T-helper 1 cell (primary cell): ENCODE measurements at places on chromosomes 1 and 21.

GRCh38 chr21:46661642-46662366, 26.3 kb downstream of the PRMT2 start:
- DNase-seq = no peak

DNA sequence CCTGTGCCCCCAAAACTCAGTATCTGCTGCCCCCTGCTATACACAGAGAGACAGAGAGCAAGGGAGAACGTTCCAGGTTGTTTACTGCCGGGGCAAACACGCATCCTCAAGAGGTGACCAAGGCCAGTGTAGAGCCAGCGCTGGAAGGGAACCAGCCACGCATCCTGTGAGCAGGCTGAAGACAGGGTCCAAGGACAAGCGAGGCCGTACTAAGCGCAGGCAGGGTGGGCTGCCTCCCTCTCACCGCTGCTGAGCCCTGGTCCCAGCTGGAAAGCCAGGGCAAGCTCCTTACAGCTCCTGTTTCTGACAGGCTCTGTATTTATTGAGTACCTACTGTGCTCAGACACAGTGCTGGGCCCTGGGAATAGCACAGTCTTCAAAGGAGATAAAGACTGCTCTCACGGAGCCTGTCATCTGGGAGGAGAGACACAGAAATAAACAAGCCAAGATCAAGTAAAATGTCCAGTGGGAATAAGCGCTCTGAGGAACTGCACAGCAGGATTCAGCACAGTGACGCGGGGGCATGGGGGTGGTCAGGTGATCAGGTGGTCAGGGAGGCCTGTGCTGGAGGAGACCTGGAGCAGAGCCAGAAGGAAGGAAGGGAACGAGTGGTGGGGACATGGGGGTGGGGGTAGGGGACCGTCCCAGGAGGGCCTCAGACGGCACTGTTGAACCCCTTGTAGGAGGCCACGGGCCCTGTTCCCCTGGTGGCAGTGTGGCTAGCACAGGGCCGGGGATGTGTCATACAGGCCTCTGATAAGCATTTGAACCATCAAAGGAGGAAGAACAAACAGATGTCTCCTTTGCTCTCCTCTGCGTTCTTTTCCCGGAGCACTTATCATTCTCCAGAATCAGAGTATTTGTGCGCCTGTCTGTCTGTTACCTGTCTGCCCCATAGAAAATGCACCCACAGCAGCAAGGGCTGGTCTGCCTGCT, 37.8 kb upstream of the EFHD2 start:
- DNase-seq = no peak

DNA sequence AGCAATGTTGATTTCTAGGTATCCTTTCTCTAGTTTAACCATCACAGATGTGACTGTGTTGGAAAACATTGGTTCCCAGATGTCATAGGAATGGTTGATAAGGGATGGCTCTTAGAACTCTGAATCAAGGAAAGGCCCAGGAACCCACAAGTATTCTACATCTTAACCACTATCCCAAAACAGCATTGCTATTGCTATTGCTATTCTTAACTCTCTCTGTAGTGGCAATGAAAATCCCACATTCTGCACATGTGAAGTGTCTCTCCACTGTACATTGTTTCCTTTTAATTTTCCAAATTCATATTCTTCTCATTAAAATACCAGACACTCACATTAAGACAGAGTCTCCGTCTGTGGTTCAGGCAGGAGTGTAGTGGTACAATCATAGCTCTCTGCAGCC, 420.4 kb upstream of the RUNX1 start:
- no peak for DNase-seq

DNA sequence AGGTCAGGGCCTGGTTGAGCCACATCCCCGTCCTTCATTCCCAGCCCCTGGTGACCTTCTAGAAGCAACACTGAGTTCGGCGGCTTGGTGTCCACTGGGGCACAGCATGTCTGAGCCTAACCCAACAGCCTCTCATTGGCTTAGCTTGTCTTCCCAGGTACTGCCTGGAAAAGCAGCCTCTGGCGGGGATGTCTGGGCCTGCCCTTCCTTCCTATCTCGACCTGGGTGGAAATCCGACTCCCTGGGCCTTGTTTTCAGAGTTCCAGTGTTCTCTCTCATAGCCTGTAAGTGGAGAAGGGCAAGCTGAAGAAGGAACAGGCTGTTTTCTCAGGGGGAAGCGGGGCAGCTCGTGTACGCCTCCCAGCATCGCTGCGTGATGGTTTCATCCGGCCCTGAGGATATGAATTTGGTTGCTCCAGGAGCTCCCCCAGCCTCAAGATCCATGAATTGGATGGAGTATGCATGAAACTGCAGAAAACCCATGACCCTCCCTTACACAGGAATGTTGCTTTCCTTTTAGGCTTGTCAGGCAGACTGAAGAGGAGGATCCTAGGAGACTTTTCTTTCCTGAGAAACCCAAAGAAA, 116.5 kb upstream of the IRF2BP2 start:
- DNase-seq = no peak

- no peak for DNase-seq
Measured at GRCh38 chr1:206960676-206961386, 9.4 kb downstream of the FCAMR start.

DNA sequence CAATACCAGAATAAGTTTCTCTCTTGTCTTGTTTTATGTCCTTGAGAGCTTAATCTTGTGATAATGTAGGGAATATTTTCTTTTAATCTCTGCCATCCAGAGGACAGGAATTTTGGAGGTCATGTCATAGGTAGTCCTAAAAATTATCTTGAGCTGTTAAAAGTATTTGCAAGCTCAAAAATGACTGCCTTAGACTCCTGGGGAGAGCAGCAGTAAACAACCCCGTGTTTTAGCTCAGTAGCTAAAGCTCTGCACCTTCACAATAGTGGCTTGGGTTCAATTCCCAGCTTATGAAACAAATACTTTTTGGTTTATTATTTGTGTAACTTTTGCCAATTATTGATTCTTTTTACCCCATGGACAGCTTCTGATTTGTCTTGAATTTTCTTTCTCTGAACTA, 99.4 kb upstream of the OLFM3 start:
- no peak for DNase-seq

DNA sequence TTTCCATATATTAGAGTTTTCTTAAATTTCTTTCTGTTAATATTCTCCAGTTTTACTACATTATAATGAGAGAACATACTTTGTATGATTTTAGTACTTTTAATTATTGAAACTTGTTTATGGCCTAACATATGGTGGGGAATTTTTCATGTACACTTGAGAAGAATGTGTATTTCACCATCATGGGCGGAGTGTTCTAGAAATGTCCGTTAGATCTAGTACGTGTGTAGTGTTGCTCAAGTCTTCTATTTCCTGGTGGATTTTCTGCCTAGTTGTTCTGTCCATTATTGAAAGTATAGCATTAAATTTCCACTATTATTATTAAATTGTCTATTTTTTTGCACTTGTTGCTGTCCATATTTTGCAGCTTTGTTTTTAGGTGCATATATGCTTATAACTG, 64.0 kb upstream of the RGS21 start:
- no peak for DNase-seq

DNA sequence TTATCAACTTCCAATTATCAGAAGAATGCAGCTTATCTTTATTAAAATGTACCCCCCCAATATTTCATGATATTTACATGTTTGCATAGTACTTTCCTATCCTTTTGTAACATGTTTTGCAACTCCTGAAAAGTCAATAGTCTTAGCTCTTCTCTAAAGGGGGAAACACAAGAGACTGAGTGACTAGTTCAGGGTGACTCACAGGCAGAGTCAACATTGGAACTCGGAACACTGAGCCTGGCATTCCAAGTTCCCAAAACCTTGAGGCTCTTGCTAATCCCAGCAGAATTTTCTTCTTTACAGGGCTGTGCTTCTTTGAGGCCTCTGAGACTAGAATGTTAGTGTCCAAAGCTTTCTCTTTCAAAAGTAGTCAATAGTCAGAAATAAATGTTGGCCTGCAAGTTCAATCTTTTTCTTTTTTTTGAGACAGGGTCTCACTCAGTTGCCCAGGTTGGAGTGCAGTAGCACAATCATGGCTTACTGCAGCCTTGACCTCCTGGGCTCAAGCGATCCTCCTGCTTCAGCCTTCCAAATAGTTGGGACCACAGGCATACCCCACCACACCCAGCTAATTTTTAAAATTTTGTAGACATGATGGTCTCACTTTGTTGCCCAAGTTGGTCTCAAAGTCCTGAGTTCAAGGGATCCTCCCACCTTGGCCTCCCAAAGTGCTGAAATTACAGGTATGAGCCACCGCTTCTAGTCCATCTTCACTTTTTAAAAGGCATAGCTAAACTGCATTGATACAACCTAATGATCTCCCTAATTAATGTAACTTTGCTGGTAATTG, 37.5 kb downstream of the ZNF281 start:
- DNase-seq = no peak

- no peak for DNase-seq
Measured at GRCh38 chr1:157829711-157830110, 9.8 kb upstream of the FCRL1 start.

- DNase-seq = peak; percentile 25
Measured at GRCh38 chr1:1540090-1540817, at the start of gene TMEM240. Gene TMEM240 (minus strand): TSS chr1:1540624. CDS start chr1:1540346, 278 bp downstream.

- no peak for DNase-seq
Measured at GRCh38 chr1:19717467-19717866, 52.8 kb downstream of the HTR6 start.

- DNase-seq = no peak
Measured at GRCh38 chr1:9269721-9270120, 23.0 kb upstream of the SPSB1 start.

- DNase-seq = peak; percentile 37
Measured at GRCh38 chr1:202009326-202010179, 834 bp upstream of the ELF3 start.

DNA sequence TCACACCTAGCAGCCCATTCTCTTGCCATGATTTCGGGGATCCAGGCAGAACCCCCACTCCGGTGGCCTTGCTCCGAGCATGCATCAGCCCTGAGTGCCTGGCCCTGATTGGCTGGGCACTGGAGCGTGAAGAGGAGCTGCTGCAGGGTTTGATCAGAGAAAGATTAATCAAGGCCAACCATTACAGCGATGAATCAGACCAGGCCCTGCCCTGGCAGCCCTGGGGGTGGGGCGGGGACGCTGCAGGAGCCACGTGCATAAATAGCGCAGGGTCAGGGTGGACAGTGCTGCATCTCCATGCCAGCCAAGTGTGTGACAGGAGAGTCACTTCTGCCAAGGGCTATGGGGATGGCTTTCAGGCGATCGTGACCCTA, 3.4 kb upstream of the FAM131C start:
- DNase-seq = no peak

GRCh38 chr21:28615276-28615675, 377.4 kb downstream of the LTN1 start:
- no peak for DNase-seq

GRCh38 chr1:234692966-234693580, 83.1 kb upstream of the IRF2BP2 start:
- DNase-seq = no peak

DNA sequence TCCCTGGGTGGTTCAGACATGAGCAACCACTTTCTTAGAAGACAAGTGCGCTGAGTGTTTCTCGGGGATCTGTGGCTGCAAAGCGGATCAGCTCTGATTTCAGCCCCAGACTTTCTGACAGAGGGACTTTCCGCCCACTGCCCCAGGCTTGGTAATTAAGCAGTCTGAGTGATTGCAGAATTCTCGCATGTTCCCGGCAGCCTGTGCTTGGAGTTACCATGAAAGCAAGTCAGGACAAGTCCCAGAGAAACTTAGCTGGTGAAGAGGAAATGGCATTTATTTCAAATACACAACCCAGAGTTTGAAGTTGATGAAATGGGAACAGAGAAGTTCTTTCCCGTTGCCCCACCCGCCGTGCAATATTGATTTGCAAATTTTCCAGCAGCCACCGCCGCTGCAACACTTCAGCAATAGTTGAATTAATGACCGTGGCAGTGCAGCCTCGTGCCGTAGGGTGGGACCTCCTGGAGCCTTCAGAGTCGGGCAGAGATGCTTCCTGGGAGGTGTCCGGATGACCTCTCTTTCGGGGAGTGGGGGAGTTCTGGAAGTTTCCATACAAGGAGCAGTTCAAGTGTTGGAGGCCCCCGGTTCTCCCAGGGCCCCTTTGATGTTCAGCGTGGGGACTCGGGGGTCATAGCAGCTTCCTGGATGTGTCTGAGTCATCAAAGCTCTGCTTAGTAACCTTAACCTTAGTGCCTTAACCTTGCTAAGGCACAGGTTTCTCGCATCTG, 134.7 kb downstream of the KAZN start:
- no peak for DNase-seq

DNA sequence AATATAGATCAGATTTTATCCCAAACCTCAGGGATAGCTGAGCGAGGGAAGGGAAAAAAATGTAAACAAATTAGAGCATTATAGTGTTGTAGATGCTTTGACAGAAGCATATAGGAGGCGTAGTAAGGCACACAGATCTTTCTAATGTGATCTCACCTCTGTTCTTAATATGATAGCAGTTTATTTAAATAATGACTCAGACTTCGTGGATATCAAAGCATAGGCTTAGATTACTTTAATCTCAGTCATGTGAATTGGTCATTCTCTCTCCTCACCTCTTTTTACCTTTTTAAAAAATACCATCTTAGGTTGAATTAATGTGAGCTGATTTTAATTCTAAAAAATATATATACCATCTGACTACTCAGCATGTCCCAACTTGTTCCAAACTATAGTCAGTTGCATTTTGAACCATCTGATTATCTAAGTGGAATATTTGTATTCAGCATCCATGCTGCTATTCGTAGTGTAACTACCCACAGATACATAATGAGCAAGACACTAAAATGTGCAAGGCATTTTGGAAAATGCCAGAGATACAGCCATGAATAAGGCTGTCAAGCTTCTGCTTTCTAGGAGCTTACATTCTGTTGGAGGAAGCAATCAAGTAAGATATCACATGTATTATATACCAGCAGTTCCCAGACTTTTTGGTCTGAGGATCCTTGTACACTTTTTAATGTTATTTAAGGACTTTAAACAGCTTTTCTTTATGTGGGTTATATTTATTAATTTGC, 76.7 kb downstream of the OSBPL9 start:
- no peak for DNase-seq

DNA sequence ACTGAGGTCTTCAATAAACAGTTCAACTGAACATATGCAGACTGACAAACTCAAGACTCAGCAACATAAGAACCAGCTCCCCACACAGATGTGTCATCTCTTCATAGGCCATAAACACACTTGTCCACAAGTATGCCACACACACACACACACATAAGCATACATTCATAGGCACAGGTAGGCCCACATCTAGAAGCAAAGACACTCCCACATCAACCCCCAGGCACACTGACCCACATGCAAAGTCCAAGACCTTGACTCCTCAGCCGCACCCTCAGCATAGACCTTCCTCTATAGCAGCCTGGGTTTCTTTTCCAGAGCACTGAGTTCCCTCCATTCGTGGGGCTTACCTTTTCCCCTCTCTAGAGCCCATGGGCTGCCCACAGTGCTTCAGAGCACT, 1.4 kb downstream of the LAD1 start:
- DNase-seq = no peak
